GM03348 (cell line): ENCODE measurements at places on chromosomes 12 and 14.

GRCh38 chr14:19851365-19851764 is 23.6 kb upstream of the OR4K2 start:
- no peak for DNase-seq

GRCh38 chr14:95477411-95478269 is 38.8 kb downstream of the SYNE3 start:
- no peak for DNase-seq

- DNase-seq: no peak
Observed at GRCh38 chr12:14313379-14314138, 51.9 kb upstream of the ATF7IP start.

DNA sequence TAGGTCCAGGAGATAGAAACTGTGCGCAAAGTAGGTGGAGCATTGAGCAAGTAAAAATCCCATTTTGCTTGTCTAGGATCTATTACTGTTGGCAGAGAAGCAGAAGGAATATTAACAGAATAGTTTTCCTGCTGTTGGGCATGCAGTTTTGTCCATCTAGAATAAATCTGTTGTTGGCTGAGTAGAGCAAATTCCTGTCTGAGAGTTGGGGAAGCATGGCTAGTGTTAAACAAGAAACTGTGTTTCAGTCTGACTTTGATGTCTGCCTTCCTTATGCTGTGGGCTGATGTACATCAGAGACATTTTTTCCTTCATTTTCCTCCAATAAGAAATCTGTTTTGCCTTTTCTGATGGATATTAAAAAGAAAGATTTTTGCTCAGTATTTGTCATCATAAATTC is 98.2 kb downstream of the RAD52 start:
- peak; percentile 32 for DNase-seq

GRCh38 chr14:87045246-87045645 is 947.7 kb downstream of the GALC start:
- no peak for DNase-seq

DNA sequence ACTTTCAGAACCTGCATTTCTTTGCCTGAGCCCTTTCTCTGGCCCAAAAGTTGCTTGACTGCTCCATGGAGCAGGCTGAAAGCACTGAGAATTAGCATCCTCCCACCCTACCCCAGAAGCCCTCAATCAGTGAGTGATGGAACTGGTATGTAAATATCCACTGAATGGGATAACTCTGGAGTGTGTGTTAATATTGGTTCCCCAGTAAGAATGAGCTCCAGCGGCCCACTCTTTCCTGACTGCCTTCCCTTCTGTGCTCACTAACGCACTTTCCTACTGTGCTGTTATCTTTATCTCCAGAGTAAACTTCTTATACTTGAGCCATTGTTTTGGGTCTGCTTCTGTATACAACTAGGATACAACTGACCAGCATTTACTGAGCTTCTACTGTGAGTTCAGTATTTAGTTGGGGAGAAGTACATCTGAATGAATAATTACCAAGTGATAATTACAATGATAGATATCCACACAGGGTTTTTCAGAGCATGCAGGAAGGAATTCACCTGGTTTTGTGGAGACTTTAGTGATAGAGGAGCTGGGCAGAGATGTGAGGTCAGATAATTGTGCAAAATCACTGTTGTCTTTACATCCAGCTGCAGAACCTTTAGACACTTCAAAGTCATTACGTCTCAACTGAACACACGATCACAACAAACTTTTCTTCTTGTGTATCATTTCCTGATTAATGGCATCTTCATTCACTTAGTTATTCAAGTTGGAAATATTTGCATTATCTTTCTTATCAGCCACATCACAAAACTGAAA is 149.2 kb upstream of the BTG1 start:
- peak; percentile 50 for DNase-seq

DNA sequence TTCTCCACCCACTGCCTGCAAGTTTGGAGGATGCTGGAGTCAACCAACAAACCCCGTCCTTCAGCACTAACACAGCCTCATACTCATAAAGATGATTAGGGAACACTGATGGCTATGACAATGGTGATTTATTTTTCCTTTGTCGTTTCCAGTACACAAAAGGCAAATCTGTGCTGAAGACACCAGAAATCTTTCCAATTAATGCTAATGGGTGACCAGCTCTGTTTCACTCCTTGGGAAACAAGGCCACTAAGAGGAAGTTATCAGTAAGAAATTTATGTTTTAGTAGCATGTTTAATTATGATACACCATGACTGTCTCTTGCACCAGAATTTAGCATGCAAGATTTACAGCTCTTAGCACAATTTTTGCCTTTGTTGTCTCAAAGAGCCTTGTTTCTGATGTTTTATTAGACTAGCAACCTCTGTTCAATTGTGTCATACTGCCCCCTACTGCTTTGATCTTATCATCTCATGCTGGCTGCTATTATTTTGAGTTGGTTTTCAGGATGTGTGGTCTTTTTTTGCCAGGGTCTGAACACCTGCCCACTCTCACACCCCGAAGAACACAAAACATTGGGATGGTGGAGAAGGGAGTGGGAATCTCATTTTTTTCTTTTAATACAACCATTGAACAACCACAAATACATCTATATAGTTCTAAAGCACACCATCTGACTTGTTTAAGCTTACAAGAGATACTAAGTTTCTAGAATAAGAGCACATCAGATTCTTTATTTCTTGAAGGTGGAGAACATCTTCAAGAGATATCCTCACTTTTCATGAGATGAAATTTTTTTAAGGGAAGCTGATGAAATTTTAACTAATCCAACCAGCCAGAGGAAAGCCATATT is 160.9 kb downstream of the SPTSSA start:
- peak; percentile 61 for DNase-seq

- DNase-seq: no peak
Observed at GRCh38 chr12:111068290-111068689, 147.9 kb upstream of the MYL2 start.

DNA sequence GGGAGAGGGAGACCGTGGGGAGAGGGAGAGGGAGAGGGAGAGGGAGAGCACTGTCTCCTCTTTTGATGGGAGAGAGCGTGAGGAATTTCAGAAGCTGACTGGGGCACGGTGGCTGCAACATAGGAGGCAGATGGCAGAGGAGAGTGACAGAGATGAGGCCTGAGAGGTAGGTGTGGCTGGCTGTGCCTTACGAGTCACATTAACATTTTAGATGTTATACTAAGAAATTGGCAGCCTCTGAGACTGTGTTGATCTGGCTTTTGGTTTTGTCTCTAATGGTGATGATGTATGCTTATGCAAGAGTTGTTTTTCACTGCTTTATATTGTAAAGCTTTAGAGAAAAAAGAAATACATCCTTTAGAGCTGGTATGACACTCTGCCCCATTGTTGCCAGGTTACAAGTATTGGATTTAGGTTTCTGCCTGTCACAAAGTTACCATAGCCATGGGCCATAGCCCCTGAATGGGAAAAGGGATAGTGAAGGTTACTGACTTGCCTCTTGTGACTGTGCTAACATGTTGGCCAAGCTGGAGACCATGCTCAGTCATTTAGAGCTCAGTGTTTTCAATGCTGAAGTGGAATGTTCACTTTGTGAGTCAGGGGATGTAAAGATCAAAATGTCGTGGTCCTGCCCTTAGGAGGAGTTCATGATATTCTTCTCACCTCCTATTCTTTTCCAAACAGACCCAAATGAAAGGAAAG is 186.2 kb downstream of the SYNE2 start:
- peak; percentile 7 for DNase-seq

DNA sequence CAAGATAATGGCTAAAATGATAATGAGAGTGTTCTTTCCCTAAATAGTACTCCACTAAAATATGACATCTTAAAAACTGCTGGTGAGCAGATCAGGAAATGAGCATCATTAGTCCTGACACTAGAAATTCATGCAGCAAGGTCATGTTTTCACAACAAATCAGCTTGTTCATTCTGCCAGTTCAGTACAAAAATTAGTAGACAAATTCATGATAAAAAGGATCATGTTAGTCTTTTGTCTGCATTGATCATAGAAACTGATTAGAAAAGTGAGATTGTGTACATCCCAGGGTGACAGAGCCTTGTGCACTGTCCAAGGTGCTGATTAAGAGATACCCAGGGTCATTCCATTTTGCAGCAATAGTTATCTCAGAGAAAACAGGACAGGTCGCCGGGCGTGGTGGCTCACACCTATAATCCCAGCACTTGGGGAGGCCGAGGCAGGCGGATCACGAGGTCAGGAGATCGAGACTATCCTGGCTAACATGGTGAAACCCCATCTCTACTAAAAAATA is 163.6 kb downstream of the RIMBP2 start:
- DNase-seq: no peak

GRCh38 chr12:54258201-54258681 is 21.7 kb downstream of the CBX5 start:
- DNase-seq: peak; percentile 15

DNA sequence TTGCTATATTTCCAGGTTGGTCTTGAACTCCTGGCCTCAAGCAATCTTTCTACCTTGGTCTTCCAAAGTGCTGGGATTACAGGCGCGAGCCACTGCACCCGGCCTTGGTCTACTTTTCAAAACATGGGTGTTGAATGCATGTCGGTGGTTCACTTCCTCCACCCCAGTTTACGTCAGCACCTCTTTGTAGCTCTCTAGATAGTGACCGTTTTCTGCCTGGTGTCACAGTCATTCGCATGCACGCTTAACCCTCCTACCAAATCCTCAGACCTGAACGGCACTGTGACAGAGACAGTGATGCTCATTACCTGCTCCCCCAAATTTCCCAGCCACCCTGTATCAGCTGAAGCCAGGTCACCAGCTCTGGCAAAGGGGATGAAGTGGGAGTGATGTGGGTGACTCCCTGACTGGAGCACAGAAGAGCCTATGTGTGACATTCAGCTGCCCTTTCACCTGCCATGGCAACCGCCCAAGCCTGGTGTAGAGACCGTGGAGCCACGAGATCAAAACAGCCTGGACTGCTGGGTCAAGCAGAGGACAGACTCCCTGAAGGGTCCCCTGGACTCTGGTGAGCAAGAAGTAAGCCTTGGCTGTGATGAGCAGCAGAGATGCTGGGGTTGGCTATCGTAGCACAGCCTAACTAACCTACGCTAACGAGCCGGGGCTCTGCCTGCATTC is 66.2 kb upstream of the GPR68 start:
- no peak for DNase-seq

GRCh38 chr12:117483501-117483900 is 122.1 kb upstream of the NOS1 start:
- no peak for DNase-seq

DNA sequence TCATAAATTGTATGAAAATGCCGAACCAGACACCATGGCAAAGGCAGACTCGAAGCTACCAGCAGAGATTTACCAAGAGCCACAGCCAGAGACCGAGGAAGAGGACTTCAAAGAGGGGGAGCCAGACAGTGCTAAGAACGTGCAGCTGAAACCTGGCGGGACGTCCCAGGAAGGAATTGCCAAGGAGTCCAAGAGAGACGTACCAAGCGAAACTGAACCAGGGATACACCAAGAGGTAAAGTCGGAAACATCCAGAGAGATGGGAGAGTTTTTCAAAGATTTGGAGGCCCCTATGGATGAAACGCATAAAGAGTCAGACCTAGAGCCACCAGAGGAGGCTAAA is 294 bp downstream of the SAMD15 start:
- peak; percentile 7 for DNase-seq

- DNase-seq: no peak
Observed at GRCh38 chr12:10243818-10244520, 31.3 kb downstream of the GABARAPL1 start.

DNA sequence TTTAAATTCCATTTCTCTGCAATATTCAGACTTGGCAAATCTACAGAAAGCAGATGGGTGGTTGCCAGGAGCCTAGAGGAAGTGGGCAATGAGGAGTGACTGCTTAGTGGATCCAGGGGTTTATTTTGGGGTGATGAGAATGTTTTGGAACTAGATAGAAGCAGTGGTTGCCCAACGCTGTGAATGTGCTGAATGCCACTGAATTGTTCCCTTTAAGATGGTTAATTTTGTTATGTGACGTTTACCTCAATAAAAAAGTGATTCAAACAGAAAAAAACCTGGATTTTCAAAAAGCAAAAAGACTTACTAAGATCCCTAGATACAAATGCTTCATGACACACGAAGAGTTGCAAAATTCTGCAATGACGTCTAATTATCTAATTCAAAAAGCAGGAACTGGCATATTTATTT is 34.2 kb downstream of the DAO start:
- DNase-seq: peak; percentile 23

- no peak for DNase-seq
Observed at GRCh38 chr12:32876004-32876403, 20.6 kb downstream of the PKP2 start.

- no peak for DNase-seq
Observed at GRCh38 chr12:2355198-2355597, 302.4 kb downstream of the CACNA1C start.

DNA sequence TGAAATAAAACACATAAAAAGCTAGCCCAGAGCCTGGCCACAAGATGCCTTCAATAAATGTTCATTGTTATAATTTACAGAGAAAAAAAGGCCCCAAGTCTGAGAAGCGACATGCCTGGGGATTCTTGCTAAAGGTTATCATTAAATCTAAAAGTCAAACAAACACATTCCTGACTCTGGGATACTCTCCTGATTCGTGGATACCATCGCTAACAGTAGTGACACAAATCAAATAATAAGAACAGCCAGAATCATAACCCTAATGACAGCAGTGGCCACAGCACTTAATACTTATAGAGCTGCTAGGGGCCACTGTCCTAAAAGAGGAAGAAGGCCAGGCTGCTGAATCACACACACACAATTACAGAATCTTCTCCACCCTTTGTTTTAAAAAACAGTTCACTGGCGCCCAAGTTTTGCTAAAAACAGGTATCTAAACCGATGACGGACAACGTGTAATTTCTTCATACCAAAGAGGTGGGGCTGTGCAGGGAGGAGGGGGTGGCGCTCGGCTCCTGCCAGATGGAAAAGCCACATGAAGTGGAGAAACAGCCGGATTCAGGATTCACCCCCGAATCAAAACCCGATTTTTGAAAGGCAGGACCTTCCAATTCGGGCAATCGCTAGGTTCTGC is 1.2 kb downstream of the CLIP1 start:
- peak; percentile 52 for DNase-seq

DNA sequence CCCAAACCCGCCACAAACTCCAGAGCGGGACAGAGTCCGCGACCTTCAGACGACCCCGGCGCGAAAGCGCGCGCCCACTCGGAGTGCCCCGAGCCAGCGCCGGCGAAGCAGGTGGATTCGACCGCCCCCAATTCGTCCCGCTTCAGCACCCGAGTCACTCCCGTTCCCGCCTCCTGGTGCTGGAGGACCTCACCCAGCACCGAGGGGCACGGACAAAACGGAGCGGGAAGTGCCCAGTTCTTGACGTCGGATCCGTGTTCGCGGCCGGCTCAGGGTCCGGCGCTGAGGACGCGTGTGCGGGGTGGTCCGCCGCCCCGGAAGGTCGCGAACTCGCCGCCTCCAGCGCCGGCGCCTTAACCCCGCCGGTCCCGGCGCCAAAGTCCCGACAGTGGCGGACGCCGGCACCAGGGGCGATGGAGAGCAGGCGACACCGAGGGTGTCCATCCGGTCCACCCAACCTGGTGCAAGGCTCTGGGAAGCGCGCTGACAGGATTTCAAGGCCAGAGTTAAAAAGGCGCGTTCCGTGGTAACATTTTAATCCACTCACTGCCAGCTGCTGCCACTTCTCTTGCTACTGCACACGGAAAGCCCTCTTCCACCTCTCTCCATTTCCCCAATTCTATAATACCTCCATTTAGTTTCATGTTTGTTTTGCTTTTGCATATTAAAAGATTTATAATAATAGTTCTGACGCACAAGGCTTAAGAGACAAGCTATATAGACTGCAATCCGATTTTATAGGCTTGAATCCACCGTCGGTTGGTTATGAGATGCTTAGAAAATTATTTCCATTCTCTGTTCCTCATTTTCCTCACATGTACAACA is 240.0 kb upstream of the CPNE8 start:
- peak; percentile 23 for DNase-seq

- DNase-seq: no peak
Observed at GRCh38 chr12:89685363-89685972, 23.2 kb downstream of the ATP2B1 start.

- DNase-seq: no peak
Observed at GRCh38 chr12:111214401-111214800, 154.5 kb downstream of the PHETA1 start.
